ENCODE measurements at places on chromosomes 3 and 15. TPM values are rescaled to one million over a fixed set of nuclear protein-coding genes. Genes with fewer than 3 reads are reported as not detected.

TRPM1 gene
- total RNA-seq = not detected

ROBO2 gene
- total RNA-seq = not detected

- no peak overlapping the region for H3K4me3 ChIP-seq
- H3K4me1 ChIP-seq = no peaks in the 10 kb centered on the region
- no peaks in the 10 kb centered on the region for H3K27me3 ChIP-seq
- DNase-seq = no peak
- H3K27ac ChIP-seq = no peak overlapping the region
Measured at GRCh38 chr3:158863247-158863646, 61.4 kb downstream of the MFSD1 start.

GRCh38 chr3:148938936-148939335 lies 52.4 kb upstream of the GYG1 start:
- no peaks in the 10 kb centered on the region for H3K4me1 ChIP-seq
- no peaks in the 10 kb centered on the region for H3K36me3 ChIP-seq
- no peak overlapping the region for H3K27ac ChIP-seq
- no peak overlapping the region for H3K4me3 ChIP-seq

DNA sequence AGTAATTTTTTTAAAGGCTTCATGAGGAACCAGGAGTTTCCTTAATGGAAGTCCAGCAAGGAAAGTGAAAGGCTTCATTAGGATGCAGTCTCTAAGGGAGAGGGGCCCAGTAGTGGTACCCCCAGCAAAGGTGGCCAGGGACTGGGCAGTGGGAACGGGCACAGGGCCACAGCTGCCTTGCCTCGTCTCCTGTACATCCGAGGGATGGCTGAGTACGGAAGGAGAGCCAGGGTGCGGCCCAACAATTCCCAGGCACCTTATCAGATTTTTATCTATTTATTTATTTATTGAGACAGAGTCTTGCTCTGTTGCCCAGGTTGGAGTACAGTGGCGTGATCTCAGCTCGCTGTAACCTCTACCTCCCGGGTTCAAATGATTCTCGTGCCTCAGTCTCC lies 14.5 kb downstream of the SEMA3G start:
- no peak for DNase-seq
- H3K4me3 ChIP-seq = no peak overlapping the region
- H3K27ac ChIP-seq = peak overlapping the region; percentile 51
- H3K36me3 ChIP-seq = no peaks in the 10 kb centered on the region
- H3K27me3 ChIP-seq = no peaks in the 10 kb centered on the region

DNA sequence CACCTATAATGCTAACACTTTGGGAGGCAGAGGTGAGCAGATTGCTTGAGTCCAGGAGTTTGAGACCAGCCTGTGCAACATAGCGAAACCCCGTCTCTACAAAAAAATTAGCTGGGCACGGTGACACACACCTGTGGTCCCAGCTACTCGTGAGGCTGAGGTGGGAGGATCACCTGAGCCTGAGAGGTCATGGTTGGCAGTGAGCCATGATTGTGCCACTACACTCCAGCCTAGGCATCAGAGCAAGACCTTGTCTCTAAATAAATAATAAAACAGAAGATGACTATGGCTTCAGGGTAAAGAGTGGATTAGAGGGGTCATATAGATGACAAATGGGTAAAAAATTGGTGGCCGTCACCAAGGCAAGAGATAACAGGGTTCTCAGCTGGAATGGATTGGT lies 3.1 kb downstream of the SLC25A38 start:
- peaks cover 23% of the 10 kb centered on the region for H3K36me3 ChIP-seq
- no peaks in the 10 kb centered on the region for H3K4me1 ChIP-seq
- H3K27ac ChIP-seq = no peak overlapping the region
- no peak for DNase-seq

KBTBD13 gene
- total RNA-seq = 2.6 TPM

DNA sequence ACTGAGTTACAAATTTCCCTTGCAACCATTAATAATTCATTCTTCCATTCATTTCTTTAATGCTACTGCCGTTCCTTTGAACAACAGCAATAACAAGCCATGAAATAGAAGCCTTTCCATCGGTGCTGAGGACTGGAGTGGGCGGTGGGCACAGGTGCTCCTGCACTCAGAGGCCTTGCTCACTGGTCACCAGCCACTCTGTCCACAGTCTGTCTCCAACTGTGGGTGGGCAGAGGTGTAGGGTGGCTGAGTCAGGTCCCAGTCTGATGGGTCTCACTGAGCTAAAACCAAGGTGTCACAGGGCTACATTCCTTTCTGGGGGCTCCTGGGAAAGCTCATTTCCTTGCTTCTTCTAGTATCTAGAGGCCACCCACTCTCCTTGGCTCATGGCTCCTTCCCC lies 6.3 kb upstream of the FAM3D start:
- H3K4me3 ChIP-seq = no peak overlapping the region
- no peak for DNase-seq
- no peak overlapping the region for H3K27ac ChIP-seq

GRCh38 chr15:97875513-97876280 lies 84.8 kb upstream of the ARRDC4 start:
- no peaks in the 10 kb centered on the region for H3K4me1 ChIP-seq
- no peaks in the 10 kb centered on the region for H3K27me3 ChIP-seq
- H3K36me3 ChIP-seq = no peaks in the 10 kb centered on the region
- H3K27ac ChIP-seq = no peak overlapping the region
- DNase-seq = no peak

KIF7 gene
- total RNA-seq = 7.6 TPM

DUOXA2 gene
- total RNA-seq = not detected

- H3K4me3 ChIP-seq = no peak overlapping the region
- no peaks in the 10 kb centered on the region for H3K4me1 ChIP-seq
- H3K27me3 ChIP-seq = no peaks in the 10 kb centered on the region
- no peak for DNase-seq
- no peak overlapping the region for H3K27ac ChIP-seq
Measured at GRCh38 chr3:32082721-32083120, 23.7 kb upstream of the GPD1L start.

UPK1B gene
- total RNA-seq = 5.2 TPM

ROBO1 gene
- total RNA-seq = 19.7 TPM

DNA sequence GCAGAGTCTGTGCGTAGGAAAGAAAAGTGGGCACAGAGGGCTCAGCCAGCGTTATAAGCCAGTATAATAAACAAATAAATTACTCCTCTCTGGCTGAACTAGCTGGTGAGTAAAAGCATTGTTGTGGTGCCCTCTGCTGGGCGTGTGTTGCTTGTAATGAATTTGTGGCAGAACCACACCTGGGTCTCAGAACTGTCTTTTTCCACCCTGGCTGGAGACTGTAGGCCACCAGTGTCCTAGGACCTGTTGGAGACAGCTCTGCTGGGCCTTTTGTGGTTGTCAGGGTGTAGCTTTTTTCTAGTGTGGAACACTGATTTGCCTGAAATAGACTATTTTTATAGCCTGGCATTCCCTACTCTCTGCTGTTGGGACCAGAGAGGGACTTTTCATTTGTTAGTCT lies 130.5 kb upstream of the EIF1B start:
- no peak overlapping the region for H3K4me3 ChIP-seq
- no peaks in the 10 kb centered on the region for H3K4me1 ChIP-seq
- H3K27ac ChIP-seq = no peak overlapping the region
- H3K36me3 ChIP-seq = no peaks in the 10 kb centered on the region
- H3K27me3 ChIP-seq = no peaks in the 10 kb centered on the region

- DNase-seq = no peak
- H3K4me1 ChIP-seq = no peaks in the 10 kb centered on the region
- H3K4me3 ChIP-seq = no peak overlapping the region
- no peaks in the 10 kb centered on the region for H3K27me3 ChIP-seq
- no peak overlapping the region for H3K27ac ChIP-seq
- no peaks in the 10 kb centered on the region for H3K36me3 ChIP-seq
Measured at GRCh38 chr3:89252860-89253259, 145.4 kb downstream of the EPHA3 start.

- no peak overlapping the region for H3K4me3 ChIP-seq
- H3K36me3 ChIP-seq = no peaks in the 10 kb centered on the region
- H3K4me1 ChIP-seq = no peaks in the 10 kb centered on the region
- no peaks in the 10 kb centered on the region for H3K27me3 ChIP-seq
Measured at GRCh38 chr3:182618981-182619591, 174.2 kb upstream of the ATP11B start.

- no peaks in the 10 kb centered on the region for H3K36me3 ChIP-seq
- no peak overlapping the region for H3K27ac ChIP-seq
- no peak overlapping the region for H3K4me3 ChIP-seq
- no peaks in the 10 kb centered on the region for H3K4me1 ChIP-seq
Measured at GRCh38 chr3:136990826-136991225, 33.0 kb downstream of the IL20RB start.

APOD gene
- 79.6 TPM for total RNA-seq

CHDH gene
- 10.0 TPM for total RNA-seq

GRCh38 chr15:62950462-62950931 lies 92.0 kb upstream of the TPM1 start:
- no peaks in the 10 kb centered on the region for H3K36me3 ChIP-seq
- no peak overlapping the region for H3K4me3 ChIP-seq
- DNase-seq = no peak
- no peak overlapping the region for H3K27ac ChIP-seq

GRCh38 chr3:179418610-179419009 lies 32.7 kb downstream of the GNB4 start:
- H3K4me1 ChIP-seq = peaks cover 9% of the 10 kb centered on the region
- DNase-seq = no peak
- no peak overlapping the region for H3K4me3 ChIP-seq
- H3K27me3 ChIP-seq = no peaks in the 10 kb centered on the region
- H3K36me3 ChIP-seq = peaks cover 42% of the 10 kb centered on the region

DNA sequence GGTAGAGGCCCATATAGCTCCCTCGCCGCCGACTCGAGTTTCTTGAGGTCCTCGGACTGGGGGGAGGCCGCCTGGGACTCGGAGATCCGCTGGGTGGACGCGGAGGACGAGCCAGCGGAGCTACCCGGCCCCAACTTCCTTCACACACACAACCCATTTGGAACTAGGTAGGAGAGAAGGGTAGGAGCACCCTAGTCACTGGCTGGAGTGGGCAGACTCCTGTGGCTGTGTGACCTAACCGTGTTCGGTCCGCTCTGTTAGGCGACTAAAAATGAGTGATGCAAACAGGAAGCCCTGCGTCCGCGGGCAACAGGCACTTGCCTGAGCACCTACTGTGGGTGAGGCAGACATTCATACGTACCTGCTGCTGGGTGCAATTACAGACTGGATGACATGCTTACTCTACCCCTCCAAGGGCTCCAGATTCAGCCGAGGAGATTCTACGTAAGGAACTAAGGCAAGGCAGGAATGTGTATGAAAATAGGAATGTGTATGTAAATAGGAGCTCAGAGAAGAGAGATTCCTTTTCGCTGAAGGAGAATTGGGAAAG lies 4.6 kb upstream of the SIN3A start:
- no peaks in the 10 kb centered on the region for H3K27me3 ChIP-seq
- H3K4me3 ChIP-seq = peak overlapping the region; percentile 88
- no peaks in the 10 kb centered on the region for H3K4me1 ChIP-seq
- peak; percentile 70 for DNase-seq
- H3K27ac ChIP-seq = peak overlapping the region; percentile 100
- H3K36me3 ChIP-seq = no peaks in the 10 kb centered on the region

GRCh38 chr15:78808550-78808949 lies 2.7 kb downstream of the ADAMTS7 start:
- no peaks in the 10 kb centered on the region for H3K36me3 ChIP-seq
- H3K27me3 ChIP-seq = no peaks in the 10 kb centered on the region
- H3K4me3 ChIP-seq = no peak overlapping the region
- peak overlapping the region; percentile 90 for H3K27ac ChIP-seq

Data from right atrium auricular region (tissue), 2 donors.